ENCODE measurements at places on chromosomes 11 and 22.
A peak's percentile ranks its signal among the peaks of the same experiment; 100 is the strongest.

- DNase-seq, result no peak
Measured at GRCh38 chr11:79208126-79208525, 232.7 kb downstream of the TENM4 start.

GRCh38 chr22:49923445-49923844, 5.0 kb downstream of the CRELD2 start:
- no peak for DNase-seq

DNA sequence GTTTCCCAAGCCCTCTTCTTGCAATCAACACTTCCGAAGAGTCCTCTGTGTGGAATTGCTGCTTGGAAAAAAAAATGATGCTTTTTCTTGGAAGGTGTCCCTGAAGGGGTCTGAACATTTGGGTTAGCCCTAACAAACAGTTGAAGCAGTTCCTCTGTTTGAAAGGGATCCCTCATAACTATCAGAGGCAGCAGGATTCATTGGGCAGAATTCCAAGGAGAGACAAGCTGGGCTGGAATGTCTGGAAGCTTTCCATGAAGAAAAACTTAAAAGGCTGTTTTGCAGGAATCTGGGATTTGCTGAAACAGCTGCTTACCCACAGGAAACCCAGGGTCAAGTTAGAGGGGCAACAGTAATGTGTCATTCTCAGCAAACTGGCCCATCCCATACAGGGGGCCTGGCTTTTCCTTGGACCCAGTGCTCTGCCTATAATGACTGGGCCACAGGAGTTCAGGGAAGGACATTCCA, 3.1 kb downstream of the CSNK2A3 start:
- DNase-seq, result no peak

DNA sequence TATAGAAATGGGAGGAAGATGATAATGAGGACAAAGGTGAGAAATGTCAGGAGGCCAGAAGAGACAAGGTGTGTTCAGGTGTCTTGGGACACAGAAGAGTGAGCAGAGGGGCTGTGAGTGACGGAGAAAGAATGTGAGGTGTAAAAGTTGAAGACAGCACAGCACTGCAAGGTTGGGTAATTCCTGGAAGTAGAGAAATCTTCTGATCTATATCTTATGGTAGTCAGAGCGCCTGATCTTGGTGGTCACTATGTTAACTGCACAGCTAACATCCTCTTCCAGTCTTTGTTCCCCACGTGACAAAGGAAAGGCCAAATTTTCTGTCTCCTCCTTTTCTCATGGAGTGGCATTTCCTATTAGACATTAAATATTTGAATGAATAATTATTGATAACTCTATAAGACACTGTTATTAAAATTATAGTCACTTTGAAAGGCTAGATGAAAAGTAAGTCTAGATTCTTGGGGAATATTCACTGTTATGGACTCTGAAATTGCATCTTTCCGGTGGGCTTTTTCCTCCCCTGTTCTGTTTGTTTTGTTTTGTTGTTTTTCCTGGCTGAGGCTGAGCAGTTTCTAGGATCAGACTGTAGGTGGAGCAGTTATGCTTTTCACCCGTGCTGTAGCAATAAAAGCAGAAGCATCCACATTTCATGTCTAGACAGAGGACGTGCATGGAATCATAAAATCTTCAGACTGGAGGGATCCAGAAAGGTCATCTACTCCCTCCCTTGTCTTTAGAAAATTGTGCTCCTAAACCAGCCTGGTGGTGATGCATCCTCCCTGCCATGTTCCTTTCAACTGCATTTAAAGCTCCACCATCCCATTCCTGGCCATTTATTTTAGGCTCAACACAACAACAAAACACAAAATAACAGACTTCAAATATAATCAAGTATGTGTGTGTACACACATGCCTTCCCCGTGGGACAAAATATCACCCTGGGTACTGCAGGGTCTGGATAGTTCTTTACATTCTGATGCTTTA, 26.6 kb downstream of the SC5D start:
- peak; percentile 25 for DNase-seq

- DNase-seq, result no peak
Measured at GRCh38 chr11:118042141-118042540, 34.7 kb upstream of the TMPRSS4 start.

GRCh38 chr11:47253660-47254059, 4.1 kb upstream of the NR1H3 start:
- DNase-seq, result no peak

- no peak for DNase-seq
Measured at GRCh38 chr11:12226093-12226492, 115.7 kb downstream of the MICAL2 start.

GRCh38 chr11:128470081-128470480, 117.3 kb downstream of the ETS1 start:
- DNase-seq, result no peak

GRCh38 chr22:20464096-20464614, 26.5 kb upstream of the SCARF2 start:
- no peak for DNase-seq
